ENCODE measurements at places on chromosomes 1 and 21. TPM values are rescaled to one million over a fixed set of nuclear protein-coding genes. Genes with fewer than 3 reads are reported as not detected.

DNA sequence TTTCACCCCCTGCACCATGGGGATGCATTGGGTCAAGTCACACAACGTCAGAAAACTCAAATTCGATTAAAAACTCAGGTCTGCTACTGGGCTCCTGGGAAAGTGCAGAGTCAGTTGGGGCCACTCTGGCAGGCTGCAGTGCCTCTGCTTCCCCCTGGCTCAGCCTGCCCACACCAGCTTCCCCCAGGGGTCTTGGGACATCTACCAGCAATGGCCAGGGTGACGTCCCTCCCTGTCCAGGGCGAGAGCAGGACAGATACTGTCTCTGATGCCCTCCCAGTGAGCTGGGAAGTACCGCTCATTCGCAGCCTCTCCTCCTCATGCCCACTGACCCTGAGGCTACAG is 106.2 kb upstream of the COL6A1 start:
- no peaks in the 10 kb centered on the region for H3K36me3 ChIP-seq
- no peaks in the 10 kb centered on the region for H3K27me3 ChIP-seq
- DNase-seq = no peak
- no peak overlapping the region for H3K27ac ChIP-seq
- H3K4me3 ChIP-seq = no peak overlapping the region
- no peaks in the 10 kb centered on the region for H3K4me1 ChIP-seq

The DCAF8 gene
- 109 TPM for total RNA-seq

DNA sequence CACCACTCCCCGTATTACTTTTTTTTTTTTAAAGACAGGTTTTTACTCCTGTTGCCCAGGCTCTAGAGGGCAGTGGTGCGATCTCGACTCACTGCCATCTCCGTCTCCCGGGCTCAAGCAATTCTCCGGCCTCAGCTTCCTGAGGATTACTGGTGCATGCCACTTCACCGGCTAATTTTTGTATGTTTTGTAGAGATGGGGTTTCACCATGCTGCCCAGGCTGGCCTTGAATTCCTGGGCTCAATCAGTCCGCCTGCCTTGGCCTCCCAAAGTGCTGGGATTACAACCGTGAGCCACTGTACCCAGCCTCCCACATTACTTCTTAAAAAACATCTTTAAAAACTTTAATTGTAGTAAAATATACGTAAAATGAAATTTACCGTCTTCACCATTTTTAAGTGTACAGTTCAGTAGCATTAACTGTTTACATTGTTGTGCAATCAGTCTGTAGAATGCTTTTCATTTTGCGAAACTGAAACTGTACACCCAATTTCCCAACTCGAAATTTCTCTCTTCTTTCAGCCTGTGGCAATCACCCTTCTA is 77.0 kb downstream of the ZMYM4 start:
- DNase-seq = peak; percentile 68
- no peaks in the 10 kb centered on the region for H3K27me3 ChIP-seq
- H3K36me3 ChIP-seq = no peaks in the 10 kb centered on the region
- H3K27ac ChIP-seq = peak overlapping the region; percentile 77
- H3K4me3 ChIP-seq = peak overlapping the region; percentile 57

The C1orf53 gene
- 5.4 TPM for total RNA-seq

The FTCD gene
- 281 TPM for total RNA-seq

DNA sequence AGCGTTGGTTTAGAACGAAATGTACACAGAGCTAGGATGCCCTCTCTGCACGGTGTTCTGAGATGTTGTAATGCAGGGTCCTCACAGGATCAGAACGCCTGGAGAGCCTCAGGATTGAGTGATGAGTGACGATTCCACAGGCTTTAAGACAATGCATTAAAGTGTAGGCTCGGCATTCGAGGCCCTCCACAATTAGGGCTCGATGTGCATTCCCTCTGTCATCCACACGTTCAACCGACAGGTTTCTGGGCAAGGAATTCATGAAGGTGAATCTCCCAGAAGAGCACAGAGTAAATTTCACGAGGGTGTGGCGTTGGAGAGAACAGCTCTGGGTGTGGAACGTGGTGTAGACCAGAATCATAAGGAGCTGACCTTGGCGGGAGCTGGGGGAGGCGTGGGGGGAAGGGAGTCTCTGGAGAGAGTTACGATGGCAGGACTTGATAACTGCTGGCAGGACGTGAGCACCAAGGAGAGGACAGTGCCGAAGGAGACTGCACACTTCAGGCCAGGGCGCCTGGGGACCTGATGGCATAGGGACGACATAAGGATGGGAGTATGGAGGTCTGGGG is 51.0 kb upstream of the EFHD2 start:
- H3K36me3 ChIP-seq = no peaks in the 10 kb centered on the region
- no peaks in the 10 kb centered on the region for H3K27me3 ChIP-seq
- no peak overlapping the region for H3K4me3 ChIP-seq

The KRTAP6-2 gene
- total RNA-seq = not detected
